ENCODE measurements at places on chromosomes 5 and 9.

DNA sequence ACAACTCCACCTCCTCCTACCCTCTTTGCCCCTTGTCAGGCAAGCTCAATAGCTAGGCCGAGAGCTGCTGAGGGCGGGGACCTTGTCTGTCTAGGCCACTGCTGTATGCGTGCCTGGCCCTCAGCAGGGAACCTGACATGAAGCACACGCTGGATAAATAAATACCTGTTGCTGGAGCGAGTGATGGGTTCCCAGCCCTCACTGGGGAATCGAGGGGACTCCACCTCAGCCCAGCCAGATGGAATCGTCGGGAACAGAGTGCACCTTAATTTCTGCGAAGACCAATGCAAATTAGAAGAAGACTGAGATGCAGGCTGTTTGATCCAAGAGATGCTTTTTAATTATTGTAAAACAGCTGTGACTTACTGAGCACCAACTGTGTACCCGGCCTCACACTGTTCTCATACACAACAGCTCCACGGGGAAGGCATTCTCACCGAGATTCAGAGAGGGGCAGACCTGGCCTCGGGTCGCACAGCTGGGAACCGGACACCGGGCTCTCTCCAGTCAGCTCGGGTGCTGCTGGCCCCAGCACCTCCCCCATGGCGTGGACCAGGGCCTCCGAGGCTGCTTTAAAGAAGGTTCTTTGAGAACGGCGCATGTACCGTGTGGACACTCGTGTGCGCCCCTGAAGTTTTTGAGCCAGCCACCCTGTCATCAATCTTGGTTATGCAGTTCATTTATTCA, 109.7 kb upstream of the IER5L start:
- DNase-seq: no peak

DNA sequence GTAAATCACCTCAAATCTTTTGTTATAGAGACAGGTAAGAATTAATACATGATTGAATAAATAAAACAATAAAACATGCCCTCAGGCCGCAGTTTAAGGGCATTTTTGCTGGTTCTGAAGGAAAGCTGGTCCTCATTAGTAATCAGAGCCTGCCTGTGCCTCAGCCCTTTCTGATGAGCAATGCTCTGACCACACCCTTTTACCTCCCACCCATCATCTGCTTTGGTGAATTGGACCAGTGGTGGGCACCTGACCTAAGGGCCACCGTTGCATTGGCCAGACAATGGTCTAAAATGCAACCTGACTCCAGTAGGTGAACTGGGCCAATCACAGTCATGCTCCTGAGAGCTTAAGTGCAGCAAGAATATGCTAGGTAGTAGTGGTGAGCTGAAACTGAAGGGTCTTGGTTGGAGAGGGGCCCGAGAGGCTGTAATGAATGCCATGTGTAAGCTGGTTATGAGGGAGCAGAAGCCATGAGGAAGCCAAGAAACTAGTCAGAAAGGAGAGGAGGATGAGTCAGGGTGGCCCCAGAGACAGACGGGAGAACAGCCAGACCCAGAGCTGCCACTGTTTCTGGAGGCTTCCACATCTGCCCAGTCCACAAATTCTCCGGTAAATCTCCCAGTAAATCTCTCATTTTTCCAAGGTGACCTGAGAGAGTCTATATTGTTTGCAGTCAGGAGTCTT, 45.5 kb upstream of the ZSWIM6 start:
- DNase-seq: no peak

- DNase-seq: no peak
Observed at GRCh38 chr9:108836781-108837180, 19.0 kb downstream of the ACTL7B start.

- no peak for DNase-seq
Observed at GRCh38 chr9:95966306-95966705, 90.8 kb downstream of the ERCC6L2 start.

DNA sequence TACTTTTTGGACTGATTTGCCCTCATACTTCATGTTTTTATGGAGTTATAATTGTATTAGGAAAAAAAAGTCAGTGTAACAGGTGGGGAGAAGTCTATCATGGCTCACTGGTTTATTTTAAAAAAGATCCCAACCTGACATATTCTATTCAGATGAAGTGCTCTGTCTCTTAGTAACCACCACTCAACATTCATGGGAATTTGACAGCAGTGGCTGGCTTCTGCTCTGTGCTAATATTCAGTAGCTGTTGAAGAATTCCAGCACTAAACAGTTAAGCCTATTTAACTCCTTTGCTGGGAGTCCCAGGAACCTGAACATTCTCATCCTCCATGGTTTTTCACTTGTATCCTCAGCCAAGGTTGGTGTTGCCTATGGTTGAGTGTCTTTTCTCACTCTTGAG, 23.1 kb downstream of the CMYA5 start:
- no peak for DNase-seq

DNA sequence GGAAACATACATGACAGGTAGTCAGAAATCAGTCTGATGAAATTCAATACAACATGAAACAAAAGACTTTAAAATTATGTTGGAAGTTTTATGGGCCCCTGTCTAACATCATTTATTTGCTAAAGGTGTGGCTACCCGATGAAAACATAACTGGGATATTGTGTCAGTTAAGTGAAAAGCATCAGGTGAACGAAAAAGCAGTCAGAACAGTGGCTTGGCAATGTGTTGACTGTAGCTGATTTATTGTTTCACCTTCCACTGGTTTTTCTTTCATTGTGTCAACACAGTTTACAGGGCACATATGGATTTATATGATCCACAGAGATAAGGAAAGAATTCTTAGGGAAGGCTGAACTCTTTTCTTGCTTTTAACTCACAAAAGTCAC, 429.6 kb upstream of the ZNF608 start:
- no peak for DNase-seq

GRCh38 chr5:113804943-113805342, 291.4 kb downstream of the YTHDC2 start:
- no peak for DNase-seq

- DNase-seq: no peak
Observed at GRCh38 chr5:44388321-44389089, 715 bp downstream of the FGF10 start.

DNA sequence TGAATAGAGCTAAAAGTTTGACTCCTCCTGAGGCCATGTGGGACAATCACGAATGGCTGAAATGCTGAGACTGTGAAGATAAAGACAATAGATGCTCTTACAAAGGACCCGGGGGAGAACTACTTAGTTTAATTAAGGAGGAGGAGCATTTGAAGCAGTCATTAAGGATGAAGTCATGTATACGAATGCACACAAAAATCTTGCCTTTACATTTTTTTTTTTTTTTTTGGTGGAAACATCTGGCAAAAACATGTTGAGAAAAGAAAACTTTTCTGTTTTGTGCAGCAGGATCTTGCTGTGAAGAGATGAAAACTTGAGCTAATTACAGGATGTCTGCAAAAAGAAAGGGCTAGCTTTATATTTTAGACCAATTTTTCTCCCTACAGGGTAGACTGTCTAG, 42.3 kb upstream of the NR3C1 start:
- no peak for DNase-seq

DNA sequence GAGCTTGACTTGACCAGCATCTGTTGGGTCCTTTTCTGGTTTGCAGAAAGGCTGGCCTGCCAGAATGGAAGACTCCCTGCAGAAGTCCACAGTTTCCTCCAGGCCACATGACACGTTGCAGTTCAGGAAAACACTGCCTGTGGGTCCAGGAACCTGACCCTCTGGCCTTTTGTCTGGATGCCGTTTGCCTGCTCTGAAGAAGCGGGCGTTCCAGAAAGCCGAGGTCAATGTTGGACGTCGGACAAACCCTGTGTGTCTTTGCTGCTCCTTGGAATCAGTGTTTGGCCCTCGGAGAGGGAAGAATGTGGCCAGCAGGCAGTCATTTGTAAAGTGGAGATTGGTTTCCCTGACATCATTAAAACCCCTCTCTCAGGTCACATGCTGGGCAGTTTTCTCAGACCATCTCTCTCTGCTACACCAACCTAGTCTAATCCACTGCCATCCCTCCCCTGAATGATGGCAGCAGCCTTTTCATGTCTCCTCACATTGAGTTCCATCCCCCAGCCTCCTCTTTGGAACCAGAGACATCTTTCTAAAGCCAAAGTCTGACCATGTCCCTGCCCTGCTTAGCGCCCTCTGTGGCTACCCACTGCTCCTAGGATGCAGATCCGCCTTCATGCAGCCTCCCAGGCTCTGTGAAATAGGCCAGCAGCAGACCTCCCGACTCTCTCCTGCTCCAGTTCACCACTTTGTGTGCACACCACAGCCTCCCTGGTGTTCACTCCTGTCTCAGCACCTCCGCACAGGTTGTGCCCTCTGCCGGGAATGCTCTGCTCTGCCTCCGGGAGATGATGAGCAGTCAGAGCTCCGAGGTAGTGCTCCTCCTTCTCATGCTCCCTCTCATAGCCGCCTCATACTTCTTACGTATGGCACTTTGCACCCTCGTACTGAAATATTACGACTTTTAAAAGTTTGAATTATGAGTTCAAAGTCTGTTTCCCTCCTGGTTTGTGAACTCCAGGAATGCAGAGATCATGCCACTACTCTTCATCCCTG, 75.6 kb downstream of the RALGPS1 start:
- no peak for DNase-seq

GRCh38 chr9:35835766-35836165, 6.7 kb downstream of the TMEM8B start:
- no peak for DNase-seq

DNA sequence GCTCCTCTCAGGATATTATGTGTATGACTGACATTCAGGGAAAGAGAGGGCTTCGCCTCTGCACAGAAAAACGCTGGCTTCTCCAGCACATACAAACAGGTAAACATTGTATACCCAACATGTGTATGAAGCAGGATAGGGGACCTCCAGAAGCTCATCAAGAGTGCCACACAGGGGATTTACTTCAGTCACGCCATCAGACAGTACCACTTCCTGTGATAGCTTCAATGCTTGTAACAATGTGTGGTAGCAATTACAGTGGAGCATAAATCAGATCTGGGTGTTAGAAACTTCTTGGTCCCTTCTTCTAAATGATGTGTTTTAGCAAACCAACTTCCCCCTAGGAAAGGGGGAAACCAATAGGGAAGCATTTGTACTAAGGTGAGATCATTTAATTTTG, 160.8 kb downstream of the TSSK1B start:
- DNase-seq: no peak

DNA sequence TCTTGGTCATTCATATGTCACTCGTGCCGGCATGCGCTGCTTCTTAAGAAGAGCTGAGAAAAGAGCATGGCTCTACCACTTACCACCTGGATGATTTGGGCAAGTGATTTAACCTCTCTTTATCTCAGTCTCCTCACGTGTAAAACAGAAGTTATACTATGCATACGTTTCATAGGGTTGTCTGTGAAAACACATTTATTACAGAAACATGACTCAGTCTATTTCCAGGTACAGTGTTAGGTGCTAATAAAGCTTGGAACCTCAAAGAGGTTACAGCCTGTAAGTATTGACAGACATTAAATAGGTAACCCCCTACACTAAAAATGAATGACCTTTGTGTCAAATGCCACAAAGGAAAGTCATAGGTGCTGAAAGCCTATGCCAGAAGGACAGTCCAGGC, 43.1 kb downstream of the MED27 start:
- no peak for DNase-seq

- DNase-seq: no peak
Observed at GRCh38 chr9:83061990-83062650, 822 bp downstream of the RASEF start.

GRCh38 chr5:87007737-87008136, 259.9 kb upstream of the RASA1 start:
- DNase-seq: no peak

DNA sequence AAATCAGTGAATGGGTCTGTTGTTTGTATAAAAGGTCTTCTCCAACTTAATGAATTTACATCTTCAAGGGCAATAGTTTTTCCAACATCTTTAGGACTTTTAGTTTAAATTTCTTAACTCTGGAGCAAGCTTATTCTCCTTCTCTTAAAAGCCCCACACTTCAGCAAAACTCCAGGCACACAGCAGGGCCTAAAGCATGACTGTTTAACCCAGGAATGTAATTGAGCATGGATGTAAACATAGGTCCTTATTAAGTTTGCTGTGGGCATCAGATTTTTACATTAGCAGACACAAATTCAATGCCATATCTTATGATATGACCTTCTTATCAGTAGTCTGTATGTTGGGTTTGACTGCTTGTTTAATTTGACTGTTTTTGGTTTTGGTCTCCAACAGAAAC, 78.9 kb downstream of the ABCA1 start:
- DNase-seq: no peak

- DNase-seq: no peak
Observed at GRCh38 chr5:162227075-162227474, 159.5 kb downstream of the GABRG2 start.

DNA sequence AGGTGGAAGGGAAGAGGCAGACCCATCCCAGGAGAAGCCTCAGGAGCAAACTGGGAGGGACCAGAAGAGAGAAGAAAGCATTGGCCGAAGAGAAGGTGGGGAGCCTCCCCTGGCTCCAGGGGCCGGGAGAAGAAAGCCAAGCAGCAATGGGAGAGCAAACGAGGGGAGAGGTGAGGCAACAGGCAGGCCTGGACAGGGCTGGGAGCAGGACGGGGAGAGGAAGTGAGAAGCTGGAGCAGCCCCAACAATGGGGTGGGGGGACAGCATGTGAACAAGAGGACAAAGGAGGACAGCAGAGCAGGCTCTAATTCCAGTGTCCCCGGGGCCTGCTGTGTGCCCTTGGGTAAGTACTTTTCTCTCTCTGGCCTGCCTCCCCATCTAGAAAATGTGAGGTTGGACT, 115.3 kb downstream of the PSD2 start:
- no peak for DNase-seq

DNA sequence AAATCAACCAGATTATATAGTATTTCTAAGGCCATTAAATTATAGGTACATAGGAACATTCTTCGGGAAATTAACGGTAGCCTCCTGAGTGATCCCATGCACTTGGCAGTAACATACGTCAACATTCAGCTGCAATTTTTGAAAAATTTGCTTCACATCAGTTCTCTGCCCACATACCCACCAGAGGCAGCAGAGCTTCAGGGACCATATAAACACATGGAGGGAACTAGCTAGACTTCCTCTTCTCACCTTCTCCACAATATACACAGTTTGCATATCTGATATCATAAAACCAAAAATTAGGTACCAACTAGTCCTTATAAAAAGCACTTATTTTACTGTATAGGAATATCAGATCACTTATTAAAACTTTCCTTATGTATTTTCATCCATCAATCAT, 4.8 kb downstream of the PSIP1 start:
- no peak for DNase-seq

DNA sequence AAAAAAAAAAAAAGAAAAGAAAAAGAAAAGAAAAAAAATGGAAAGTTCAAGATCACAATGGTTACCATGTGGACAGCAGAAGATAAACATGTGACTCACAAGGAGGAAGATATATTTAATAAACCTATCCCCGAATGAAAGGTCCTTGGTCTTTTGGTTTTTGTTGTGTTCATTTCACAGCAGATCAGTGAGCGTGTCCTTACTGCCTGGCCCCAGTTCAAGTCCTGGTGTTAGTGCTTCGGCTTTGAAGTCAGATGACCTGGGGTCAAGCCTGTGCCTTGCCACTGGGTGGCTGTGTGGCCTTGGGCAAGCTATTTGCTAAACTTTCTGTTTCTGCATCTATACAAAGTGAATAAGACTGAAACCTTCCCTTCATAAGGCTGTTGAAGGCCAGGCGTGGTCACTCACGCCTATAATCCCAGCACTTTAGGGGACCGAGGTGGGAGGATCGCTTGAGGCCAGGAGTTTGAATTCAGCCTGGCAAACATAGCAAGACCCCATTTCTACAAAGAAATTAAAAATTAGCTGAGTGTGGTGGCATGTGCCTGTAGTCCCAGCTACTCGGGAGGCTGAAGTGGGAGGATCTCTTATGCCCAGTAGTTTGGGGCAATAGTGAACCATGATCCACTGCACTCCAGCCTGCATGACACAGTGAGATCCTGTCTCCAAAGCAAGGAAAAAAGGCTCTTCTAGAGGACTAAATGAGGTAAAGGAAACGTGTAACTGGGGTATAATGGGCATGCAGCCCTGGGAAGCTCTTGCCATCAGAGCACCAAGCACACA, 94.5 kb upstream of the SPATA31D4 start:
- no peak for DNase-seq

Data from SIG-M5 (cell line).